ENCODE measurements at places on chromosomes 5 and 9. TPM values are rescaled to one million over a fixed set of nuclear protein-coding genes. Genes with fewer than 3 reads are reported as not detected.

DNA sequence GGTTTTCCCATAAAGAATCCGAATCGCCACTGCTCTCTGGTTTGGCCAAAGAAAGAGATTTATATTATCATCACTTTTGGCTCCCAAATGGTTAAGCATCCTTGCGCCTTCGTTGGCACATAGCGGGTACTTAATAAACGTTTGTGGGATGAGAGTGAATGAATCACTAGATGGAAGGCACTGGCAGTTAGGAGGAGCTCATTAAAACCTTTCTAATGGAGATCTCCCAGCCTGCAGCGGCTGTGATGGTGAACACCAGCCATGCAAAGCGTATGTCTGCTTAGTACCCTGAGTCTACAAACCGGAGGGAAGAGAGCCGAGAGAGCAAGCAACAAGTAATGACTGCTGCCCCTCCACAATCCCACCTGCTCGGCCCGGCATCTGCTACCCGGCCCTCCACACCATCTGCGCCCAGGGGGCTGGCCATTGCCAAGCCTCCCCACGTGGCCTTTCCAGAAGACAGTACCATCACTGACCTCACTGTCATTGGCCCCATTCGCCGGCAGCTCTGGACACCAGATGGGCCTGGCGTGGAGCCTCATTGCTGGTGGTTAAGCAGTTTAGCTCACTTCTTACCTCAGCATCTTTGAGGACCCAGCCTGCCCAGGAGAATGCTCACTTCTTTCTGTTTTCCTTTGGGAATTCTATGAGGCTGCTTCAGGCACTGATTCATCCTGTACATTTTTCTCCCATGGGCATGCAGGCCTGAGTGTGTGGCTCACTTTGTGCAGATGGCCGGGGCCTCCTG, 39.3 kb upstream of the ANKRD33B start:
- DNase-seq, result no peak

DNA sequence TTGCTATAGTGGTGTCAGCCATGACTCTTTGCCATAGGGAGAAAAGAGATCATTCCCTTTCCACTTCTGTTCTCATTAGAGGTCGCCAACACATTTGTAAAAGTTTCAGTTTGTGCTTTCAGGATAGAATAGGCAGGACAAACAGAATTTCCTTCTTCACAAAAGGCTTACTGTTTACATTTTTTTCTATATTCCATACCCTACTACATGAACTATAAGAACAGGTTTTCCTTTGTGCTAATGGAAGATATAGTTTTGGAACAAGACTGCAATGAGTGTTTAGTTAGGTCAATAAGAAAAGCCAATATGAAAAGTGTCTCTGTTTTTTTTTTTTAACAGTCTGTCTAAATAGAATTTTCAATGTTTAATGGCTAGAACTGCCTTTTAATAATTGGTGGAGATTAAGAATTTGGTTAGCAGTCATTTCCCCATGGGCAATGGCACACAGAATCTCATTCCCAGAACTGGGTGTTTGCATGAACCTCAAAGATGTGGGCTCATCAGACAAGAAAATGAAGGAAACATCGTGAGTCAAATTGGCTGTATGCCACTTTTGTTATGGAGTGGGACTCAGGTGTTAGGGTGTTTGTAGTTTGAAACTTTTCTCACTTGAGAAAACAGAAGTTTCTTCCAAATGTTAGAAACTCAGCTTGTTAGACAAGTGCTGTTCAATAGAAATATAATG, 75.2 kb upstream of the PRLR start:
- no peak for DNase-seq

PCDHGA10 gene
- 0.03 TPM for polyA plus RNA-seq

CYLC2 gene
- polyA plus RNA-seq, result not detected

PCDHGB1 gene
- polyA plus RNA-seq, result 0.14 TPM

FOXI1 gene
- not detected for polyA plus RNA-seq

DNA sequence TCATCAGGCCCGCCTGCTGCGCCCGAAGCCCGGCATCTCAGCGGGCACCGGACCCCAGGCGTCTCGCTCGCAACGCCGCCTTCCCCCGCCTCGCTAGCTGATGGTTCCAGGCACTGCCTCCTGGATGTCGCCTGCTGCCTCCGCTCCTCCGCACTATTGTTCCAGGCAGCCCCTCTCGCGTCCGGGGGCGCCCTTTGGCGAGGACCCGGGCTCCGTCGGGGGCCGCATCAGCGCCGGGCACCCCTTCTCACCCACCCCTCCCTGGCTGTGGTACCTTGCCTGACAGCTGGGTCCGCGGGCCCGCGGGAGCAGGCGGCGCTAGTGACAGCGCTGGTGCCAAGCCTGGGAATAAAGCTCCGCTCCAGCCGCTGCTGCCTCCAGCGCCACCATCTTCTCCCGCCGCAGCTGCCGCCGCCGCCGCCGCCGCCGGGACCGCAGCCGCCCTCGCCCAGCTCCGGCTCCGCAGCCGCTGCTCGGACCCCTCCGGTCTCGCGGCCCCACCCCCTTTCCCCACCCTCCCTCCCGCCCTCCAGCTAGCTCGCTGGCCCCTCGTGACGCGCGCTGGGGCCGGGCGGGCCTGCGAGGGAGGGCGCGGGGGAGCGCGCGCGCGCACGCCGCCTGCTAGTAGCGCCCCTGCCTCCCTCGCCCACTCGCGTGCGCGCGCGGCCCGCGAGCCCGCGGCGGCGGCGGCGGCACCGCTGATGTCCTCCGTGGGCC, at the start of gene APBA1:
TSS of gene APBA1 (minus strand) at position 493 of the 717 bp plus-strand sequence.
- peak; percentile 21 for DNase-seq

GRCh38 chr9:1804128-1804865, 210.8 kb upstream of the SMARCA2 start:
- no peak for DNase-seq

- no peak for DNase-seq
Measured at GRCh38 chr9:138048184-138048583, 170.6 kb downstream of the CACNA1B start.

DNA sequence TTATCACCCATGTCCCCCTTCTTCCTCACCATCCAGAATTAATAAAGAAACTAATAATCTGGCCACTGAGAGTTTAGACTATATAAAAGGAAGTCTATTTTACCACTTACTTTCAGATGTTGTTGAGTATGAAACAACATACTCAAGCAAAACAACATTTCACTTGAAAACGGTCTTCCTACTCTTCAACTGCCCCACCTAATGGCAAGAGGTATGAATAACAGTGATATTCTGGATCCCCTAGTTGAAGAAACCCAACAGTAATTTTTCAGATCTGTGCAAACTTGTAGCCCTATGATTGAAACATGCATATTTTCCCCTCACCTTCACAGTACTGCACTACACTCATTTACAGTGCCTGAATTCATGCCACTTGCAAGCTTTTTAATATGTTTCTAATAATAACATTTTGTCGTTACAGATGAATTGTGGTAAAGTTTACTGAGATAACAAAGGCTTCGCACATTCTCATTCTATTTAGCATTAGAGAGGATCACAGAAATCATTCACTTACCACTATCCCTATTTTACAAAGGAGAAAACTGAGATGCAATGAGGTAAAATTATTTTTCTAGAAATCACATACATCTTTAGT, 267.9 kb upstream of the PDE4D start:
- DNase-seq, result peak; percentile 11

EQTN gene
- not detected for polyA plus RNA-seq

GRCh38 chr9:124210697-124211096, 47.1 kb upstream of the NEK6 start:
- DNase-seq, result no peak

DNA sequence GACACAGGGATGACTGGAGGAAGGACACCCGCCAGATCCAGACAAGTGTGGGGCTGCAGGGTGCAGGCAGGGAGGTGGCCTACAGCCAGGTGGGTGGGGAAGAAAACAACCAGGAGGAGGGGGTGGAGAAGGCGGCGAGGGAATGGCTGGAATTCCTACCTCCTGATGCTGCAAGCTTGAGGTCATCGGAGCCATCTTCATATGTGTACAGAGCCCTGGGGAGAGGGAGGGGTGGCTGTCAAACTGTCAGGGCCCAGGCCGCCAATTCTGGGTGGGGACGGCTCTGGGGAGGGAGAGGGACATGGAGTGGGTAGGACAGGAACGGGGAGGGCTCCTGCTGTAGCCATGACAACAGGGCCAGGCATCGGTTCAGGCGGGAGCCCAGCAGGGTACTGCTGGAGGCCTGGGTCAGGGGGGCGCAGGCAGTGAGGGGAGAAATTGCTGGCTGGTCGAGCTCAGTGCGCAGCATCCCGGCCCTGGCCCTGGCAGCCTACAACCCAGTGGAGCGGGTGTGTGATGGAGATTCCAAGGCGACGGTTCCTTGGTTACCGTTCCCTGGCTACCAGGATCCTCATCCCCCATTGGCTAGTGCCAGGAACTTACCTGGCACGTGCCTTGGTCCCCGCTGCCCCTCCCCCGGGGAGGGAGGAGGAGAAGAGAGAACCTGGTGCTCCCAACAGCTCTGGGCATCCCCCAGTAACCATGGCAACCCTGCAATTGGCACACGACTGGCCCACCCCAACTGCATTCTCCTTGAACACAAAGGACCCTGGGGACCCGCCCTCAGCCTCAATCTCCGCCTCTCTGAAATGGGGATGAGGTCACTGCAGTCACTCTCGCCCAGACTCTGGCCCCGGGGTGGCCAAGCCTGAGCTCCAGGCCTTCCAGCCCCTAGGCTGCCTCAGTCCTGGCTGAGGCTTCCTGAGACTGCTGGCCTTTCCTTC, 4.5 kb downstream of the DBN1 start:
- no peak for DNase-seq

DNA sequence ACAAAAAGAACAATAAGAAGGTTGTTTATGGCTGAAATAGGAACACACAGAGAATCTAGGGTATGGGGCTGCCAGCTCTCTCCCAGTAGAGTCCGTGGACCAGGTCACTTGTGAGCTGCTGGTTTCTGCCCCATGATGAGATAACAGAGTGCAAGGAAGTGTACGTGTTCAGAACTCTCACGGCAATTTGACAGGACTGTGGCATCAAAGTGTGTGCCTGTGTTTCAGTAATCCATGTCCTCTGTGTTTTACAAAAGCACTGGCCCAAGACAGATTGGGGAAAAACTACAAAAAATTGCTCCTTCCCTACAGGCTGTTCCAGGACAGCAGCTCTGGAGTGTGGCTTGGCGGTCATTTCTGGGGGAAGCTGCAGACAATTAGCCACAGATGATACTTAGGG, 184.6 kb downstream of the AUH start:
- no peak for DNase-seq

GRCh38 chr9:125284855-125285254, 23.2 kb downstream of the GAPVD1 start:
- no peak for DNase-seq

- DNase-seq, result peak; percentile 30
Measured at GRCh38 chr9:109311731-109312130, 9.1 kb downstream of the EPB41L4B start.

PDCD1LG2 gene
- 7.8 TPM for polyA plus RNA-seq

DNA sequence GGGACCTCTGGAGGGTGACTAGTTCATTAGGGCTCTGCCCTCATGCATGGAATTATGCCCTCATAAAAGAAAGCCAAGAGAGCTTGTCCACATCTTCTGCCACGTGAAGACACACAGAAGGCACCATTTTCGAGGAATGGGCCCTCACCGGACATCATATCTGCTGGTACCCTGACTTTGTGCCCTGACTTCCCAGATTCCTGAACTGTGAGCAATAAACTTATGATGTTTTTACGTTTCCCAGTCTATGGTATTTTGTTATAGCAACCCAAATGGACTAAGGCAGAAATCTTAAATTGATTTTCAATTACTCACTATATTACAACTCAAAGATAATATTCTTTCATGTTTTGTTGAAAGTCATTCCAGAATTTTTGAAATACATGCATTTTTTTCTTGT, 163.8 kb upstream of the PAPPA start:
- DNase-seq, result no peak

GRCh38 chr9:38526591-38526990, 93.8 kb downstream of the ANKRD18A start:
- no peak for DNase-seq

GKAP1 gene
- 0.29 TPM for polyA plus RNA-seq

DNA sequence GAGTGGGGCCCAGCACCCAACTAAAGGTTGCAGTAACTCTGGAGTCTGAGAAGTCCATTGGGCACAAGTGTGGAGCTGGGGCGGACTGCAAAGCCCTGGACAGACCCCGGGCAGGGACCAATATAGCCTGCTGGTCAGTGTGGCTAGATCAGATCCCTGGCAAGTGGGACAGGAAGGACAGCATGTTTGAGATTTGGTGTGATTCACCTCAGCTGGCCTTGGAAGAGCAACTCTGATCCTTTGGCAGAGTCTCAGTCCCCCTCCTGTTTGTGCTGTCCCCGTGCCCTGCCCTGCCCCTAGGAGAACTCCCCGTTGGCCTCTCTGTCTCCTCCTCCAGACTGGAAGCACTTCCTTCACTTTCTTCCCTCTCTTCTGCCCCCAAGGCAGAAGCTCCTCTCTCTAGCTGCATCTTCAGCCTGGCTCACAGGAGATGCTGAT, 255.3 kb downstream of the FSTL4 start:
- no peak for DNase-seq

- DNase-seq, result no peak
Measured at GRCh38 chr5:2205596-2206226, 323.0 kb upstream of the IRX4 start.

SPATA31E1 gene
- polyA plus RNA-seq, result not detected

DNA sequence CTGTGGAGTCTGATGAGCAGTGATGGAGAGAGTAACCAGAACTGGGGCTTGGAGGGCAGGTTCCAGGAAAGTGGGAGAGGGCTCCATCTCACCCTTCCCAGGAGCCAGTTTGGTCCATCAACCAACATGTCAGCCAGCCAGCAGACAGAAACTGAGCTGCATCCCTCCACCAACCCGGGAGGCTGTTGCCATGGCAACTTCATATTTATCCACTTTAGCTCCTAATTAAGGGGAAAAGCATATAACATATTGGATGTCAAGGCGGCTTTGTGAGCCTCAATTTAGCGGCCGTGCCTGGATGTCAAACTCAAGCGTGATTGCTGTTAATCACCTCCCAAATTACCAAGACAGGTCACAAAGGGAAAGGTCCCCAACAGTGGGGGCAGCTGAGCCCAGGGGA, 81.5 kb upstream of the ARAP3 start:
- no peak for DNase-seq

ABLIM3 gene
- polyA plus RNA-seq, result 21.6 TPM

DNA sequence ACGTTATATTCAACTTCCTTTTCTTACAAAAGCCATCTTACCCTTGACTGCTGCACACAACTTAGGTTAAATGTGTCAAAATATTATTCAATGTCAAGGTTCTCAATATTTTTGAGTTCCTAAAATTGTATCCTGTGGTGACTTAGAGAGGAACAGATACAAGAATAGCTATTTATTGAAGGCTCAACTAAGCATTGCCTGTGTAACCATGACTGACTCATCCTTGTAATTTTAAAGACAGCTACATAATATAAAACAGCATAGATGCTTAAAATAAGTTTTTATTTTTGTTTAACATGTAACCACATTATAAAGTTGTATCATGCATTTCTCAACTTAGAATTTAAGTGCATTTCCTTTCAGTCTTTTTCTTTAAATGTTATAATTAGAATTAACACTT, 312.9 kb upstream of the RGMB start:
- no peak for DNase-seq

ADAMTS6 gene
- 8.2 TPM for polyA plus RNA-seq

SH2D3C gene
- polyA plus RNA-seq, result 0.08 TPM

DNA sequence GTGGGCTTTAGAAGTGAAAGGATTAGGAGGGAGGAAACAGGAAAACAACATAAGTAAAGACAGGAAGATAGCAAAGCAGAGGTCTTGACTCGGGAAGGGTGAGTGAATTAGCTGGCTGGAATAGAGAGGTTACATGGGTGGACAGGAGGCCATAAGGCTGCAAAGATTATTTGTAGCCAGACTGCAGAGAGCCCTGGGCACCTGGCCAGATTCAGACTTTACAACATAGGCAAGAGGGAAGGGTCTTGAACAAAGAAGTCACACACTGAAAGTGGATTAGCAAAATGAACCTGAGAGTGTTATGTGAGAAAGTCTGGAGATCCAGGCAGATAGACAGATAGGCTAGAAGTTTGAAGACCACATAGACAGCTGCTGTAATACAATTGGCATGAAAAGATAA, 29.7 kb upstream of the CER1 start:
- no peak for DNase-seq
